Hematopoietic multipotent progenitor cell treated with erythropoietin and hydrocortisone succinate and interleukin-3 and kit ligand, for 15 days (in vitro differentiated cells): ENCODE measurements at places on chromosomes 2 and 18.

DNA sequence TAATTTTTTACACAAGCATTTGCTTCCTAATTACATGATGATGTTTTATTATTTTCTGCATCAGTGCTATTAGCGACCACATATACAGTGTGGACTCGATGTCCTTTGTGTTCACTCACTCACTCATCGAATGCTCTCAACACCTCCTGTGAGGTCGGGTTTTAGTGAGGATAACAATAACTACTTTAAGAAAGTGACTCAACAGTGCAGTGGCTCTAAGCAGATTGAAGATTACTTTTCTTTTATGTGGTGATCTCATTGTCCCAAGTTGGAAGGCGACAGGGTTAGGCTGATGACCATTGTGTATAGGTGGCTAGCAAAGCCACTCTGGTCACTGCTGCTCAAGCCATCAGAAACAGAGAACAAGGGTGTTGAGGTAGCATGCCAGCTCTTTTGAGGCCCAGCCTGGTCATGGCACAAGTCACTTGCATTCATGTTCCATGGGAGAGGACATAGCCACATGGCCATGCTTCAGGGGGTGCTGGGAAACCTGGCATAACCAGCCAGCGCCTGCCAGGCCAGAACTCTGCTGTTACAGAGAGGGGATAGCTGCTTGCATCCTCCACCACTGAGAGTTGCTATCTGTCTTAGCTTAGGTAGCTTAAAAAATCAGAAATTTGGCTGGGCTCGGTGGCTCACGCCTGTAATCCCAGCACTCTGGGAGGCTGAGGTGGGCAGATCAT is 60.4 kb downstream of the PDCL3 start:
- DNase-seq, result no peak

GRCh38 chr2:165149439-165149838 is 54.4 kb downstream of the SCN3A start:
- DNase-seq, result no peak

- no peak for DNase-seq
Measured at GRCh38 chr2:135904341-135904989, 28.2 kb upstream of the MCM6 start.

GRCh38 chr2:222756951-222757650 is 85.6 kb downstream of the MOGAT1 start:
- no peak for DNase-seq

DNA sequence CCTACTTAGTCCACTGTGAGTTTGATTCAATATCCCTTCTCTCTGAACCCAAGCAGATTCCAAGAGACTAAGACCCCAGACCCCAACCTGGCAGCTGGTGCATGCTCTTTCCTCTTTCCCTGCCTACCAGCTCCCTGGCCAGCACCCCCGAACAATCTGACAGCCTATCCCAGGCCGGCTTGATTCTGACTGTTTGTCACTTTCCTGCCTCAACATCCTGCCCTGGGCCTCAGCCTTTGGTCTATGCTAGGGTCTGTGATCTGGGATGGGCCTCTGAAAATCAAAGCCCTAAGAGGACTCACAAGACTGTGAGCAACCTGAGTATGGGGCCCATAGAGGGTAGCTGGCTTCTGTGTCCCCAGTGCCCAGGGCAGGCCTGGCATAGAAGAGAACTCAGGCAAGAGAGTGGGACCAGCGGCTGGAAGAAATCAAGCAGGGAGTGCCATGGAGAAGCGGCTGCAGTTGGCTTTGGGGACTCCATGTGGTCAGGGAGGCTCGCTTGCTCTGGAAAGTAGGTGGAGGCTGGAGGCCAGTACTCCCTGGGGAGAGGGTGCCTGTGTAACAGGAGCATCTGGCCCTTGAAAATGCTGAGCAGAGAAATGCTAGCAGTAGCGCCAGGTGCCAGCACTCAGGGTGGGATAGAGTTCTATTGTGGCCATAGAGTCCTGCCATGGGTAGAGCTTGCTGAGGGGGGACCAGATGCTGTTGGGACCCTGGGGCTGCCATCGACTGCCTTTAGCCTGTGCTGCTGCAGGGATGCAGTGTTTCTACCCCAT is 343.9 kb downstream of the DYSF start:
- DNase-seq, result no peak

DNA sequence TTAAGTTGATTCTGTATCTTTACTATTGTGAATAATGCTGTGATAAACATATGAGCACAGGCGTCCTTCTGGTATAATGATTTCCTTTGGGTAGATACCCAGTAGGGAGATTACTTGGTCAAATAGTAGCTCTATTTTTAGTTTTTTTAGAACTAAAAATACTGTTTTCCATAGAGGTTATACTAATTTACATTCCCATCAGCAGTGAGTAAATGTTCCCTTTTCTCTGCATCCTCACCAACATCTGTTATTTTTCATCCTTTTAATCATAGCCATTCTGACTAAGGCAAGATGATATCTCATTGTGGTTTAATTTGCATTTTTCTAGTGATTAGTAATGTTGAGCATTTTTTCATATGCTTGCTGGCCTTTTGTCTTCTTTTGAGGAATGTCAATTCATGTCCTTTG is 35.1 kb downstream of the PMS1 start:
- no peak for DNase-seq

DNA sequence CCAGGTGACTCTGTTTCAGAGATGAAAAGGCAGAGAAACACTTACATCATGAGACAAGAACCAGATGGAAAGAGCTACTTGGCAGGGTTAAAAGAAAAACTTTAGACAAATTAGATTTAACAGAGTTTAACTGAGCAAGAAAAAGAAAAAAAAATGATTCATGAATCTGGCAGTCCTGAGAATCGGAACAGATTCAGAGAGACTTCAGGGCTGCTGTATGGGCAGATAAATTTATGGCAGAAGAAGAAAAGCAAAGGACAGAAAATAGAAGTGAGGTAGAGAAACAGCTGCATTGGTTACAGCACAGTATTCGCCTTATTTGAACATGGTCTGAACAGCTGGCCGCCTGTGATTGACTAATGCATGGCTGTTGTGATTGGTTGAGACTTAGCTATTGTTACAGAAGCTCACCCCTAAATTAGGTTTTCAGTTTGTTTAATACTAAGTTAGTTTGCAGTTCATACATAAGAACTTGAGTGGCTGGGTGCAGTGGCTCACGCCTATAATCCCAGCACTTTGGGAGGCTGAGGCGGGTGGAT is 43.0 kb upstream of the RHOB start:
- no peak for DNase-seq

- no peak for DNase-seq
Measured at GRCh38 chr2:128545085-128545484, 226.4 kb upstream of the HS6ST1 start.

DNA sequence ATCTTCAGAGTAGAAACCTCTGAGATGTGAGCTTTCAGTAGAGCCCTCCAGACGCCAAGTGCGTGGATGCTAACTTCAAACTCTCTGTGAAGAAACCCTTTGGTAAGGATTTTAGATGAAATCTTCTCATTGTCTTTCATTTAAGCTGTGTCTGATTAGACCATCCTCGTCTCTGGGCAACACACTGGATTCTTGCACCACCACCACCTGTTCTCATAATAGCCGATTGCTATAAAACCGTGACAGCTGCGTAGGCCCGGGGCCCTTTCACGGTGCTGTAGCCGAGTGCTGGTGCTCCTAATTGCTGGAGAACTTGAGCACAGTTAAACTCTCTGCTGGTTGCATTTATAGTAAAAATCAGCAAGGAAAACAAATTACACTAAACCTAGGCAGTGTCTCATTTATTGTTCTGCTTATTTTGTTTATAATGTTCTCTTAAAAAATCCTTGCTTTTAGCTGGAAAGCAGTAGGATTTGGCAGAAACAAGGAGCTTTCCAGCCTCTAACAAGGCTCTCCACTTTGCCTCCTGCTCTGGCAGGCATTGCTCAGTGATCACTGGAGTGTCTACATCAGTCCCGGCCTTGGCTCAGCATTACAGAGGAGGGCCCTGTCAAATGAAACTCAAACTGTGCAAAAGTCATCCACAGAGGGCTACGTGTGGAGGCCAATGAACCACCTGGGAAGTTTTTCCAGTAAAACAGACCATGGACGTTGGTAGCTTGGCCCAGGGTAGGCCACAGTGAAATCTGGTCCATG is 40.9 kb upstream of the MBP start:
- DNase-seq, result no peak

GRCh38 chr2:9519250-9519649 is 36.4 kb downstream of the ADAM17 start:
- no peak for DNase-seq

- DNase-seq, result no peak
Measured at GRCh38 chr2:175806125-175806490, 196.0 kb downstream of the LNPK start.

DNA sequence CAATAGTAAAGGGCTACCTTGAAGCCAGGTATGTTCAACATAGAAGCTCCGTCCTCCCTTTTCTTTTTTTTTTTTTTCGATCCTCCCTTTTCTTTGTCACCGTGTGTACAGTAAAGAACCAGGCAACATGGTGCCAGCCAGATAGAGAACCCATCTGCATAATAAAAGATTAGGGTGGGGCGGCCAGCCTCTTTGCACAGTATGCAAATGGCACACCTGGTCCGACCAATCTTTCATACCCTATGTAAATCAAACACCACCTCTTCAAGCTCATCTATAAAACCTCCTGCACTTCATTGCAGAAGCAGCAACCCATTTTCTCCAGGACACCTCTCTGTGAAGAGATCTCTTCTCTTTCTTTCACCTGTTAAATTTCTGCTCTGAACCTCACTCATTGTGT is 7.3 kb upstream of the WDR33 start:
- no peak for DNase-seq

- DNase-seq, result no peak
Measured at GRCh38 chr2:227376656-227377396, 2.3 kb downstream of the TM4SF20 start.

GRCh38 chr2:47704287-47704686 is 78.7 kb upstream of the MSH6 start:
- no peak for DNase-seq

DNA sequence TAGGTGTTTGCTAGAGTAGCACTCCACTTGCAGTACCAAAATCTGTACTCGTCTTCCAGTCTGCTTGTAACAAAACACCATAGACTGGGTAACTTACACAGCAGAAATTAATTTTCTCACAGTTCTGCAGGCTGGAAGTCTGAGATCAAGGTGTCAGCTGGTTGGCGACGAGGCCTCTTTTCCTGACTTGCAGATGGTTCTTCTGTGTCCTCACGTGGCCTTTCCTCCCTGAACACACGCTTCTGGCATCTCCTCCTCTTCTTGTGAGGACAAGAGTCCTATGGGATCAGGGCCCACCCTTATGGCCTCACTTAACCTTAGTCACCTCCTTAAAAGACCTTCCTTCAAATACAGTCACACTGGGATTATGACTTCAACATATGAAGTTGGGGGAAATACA is 493.5 kb upstream of the MYT1L start:
- DNase-seq, result no peak

GRCh38 chr2:188303363-188304031 is 11.8 kb downstream of the GULP1 start:
- DNase-seq, result no peak

DNA sequence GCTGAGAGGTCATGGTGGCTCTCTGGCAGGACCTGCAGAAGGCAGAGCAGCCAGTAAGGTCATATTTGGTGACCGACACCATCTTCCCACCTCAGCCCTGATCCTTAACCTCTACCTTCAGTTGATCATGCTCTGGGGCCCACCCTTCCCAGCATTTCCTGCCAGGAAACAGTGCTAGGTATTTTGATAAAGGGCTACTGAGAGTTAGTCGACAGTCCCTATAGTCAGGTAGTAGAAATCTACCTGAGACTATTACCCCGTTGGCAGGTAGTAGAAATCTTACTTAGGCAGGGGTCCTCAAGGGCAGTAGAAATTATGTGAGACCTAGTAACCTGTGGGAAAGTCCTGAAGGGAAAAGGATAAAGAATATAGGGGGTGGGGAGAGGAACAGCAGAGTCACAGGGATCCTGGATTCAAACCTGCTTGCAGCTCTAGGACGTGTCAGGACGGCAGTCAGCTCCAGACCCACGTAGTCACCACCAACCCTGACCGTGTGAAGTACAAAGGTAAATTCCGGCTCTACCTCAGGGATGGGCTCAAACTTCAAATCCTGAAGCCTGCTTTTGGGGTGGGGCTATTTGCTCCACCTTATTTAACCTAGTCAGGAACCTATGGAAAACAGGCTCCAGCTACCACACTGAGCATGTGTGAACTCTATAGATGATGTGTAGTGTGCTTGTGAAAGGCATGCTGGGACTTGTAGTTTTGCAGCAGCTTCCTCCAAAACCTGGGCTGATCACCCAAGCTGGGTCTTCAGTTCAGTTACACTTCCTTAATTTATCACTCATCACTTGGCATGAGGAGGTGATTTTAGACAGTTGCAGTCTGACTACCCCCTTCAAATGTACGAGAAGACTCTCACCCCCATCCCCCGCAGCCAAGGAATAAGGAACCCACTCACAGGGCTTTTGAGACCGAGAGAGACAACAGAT is at the start of gene DQX1:
TSS of gene DQX1 (minus strand) at position 515 of the 932 bp plus-strand sequence. CDS start at position 13, 502 bp downstream.
- peak; percentile 39 for DNase-seq

GRCh38 chr2:236711440-236711839 is 141.8 kb downstream of the ACKR3 start:
- DNase-seq, result no peak

DNA sequence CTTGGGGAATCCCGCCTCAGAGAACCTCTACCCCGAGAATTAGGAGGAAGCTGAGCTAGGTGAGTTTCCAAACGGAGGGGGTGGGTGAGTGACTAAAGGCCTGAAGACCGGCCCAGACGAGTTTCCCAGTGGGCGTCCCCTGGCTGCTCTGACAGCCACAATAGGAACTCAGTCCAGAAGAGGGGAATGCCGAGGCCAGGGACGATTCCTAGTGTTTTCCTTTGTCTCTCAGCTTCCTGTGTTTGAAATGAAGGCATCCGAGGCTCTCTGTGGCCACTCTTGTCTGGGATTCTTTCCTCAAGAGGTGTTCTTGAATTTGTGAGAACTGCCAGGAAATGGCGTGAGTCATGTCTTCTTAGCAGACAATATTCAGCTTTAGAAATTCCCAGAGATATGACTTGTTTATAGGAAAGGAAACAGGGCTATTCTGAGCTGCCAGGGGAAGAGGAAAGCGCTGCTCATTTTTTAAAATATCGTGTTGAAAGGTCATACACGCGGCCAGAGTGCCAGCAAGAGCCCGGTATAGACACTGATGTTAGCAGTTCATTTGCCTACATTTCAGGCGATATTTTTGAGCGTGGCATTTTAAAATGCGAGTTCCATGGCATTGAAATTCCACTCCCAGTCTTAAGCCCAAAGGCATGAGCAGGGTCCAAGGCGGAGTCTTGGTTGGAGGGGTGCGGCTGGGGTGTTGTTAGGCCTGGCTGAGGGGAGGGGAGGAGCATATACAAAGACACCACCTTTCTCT is 169.1 kb upstream of the KLF7 start:
- no peak for DNase-seq

- DNase-seq, result no peak
Measured at GRCh38 chr2:37619230-37619958, 52.0 kb downstream of the CDC42EP3 start.

DNA sequence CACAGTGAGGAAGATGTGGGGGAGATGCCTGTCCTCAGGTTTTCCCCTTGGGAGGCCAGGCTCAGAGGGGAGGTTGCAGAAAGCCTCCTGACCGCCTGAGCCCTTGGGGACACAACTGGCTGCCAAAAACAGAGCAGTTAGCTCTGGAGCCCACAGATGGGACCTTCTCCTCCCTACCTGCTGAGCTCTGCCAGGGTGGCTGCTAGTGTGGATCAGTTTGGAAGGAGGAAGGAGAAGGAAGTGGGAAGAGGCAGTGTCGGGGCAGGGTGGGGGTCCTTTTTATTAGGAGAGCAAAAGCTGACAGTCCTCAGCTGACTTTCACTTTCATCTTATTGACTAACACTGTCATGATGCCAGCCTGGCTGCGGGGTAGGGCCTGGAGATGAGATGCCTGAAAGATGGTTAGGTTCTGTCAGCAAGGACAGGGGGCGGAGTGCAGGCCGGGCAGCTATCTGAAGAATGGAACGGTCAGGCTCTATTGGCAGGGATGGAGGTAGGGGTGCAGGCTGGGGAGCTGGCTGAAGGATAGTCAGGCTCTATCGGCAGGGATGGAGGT is 188.5 kb upstream of the HDAC4 start:
- DNase-seq, result no peak
